ENCODE measurements at places on chromosomes 7 and 10. TPM values are rescaled to one million over a fixed set of nuclear protein-coding genes. Genes with fewer than 3 reads are reported as not detected.

GRCh38 chr10:88008866-88009470 lies 145.5 kb downstream of the PTEN start:
- no peaks in the 10 kb centered on the region for H3K36me3 ChIP-seq
- peaks cover 2% of the 10 kb centered on the region for H3K4me1 ChIP-seq
- no peak for DNase-seq
- no peak overlapping the region for H3K27ac ChIP-seq
- no peaks in the 10 kb centered on the region for H3K27me3 ChIP-seq

- no peaks in the 10 kb centered on the region for H3K4me1 ChIP-seq
- peaks cover 14% of the 10 kb centered on the region for H3K27me3 ChIP-seq
Measured at GRCh38 chr10:575402-576129, 113.9 kb downstream of the DIP2C start.

DNA sequence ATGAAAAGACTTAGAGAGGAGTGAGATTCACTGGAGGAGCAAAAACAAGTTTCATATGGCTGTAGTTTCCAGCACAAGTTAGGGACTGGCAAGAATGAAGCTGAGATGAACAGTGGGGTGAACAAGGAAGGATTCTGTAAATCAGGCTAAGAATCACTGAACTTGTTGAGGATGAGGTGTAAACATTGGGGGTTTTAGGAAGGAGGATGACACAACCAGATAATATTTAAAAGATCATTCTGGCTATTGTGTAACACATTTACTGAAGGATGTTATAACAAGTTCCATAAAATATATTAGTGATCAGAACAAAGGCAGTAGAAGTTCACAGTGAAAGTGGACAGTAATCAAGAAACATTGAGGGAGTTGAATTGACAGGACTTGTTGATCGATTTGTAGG lies 68.9 kb downstream of the CD36 start:
- H3K36me3 ChIP-seq = no peaks in the 10 kb centered on the region
- no peaks in the 10 kb centered on the region for H3K27me3 ChIP-seq
- no peaks in the 10 kb centered on the region for H3K4me1 ChIP-seq
- H3K4me3 ChIP-seq = no peak overlapping the region

- no peak overlapping the region for H3K27ac ChIP-seq
- peaks cover 3% of the 10 kb centered on the region for H3K4me1 ChIP-seq
- H3K4me3 ChIP-seq = no peak overlapping the region
Measured at GRCh38 chr10:58300676-58301075, 31.7 kb downstream of the CISD1 start.

DNA sequence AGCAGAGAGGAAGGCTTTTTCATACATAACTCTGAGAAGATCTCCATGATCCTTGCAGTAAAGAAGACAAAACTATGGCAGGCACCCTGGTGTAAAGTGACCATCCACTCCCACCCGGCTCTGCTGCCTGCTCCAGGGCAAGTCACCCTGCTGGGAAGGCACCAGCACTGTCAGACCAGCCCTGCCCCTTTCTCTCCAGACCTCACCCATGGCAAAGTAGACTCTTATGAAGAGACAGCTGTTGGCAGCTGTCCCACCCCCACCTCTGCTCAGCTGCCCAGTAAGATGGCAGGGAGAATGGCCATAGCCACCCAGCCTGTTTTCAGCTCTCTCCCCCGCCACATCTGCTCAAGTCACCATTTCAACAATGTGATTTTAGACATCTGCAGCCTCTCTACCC lies 8.6 kb upstream of the ZMIZ2 start:
- H3K36me3 ChIP-seq = no peaks in the 10 kb centered on the region
- no peak overlapping the region for H3K4me3 ChIP-seq
- H3K27me3 ChIP-seq = no peaks in the 10 kb centered on the region

GRCh38 chr7:128666200-128666599 lies 5.9 kb upstream of the GARIN1A start:
- no peak for DNase-seq
- H3K36me3 ChIP-seq = peaks cover 12% of the 10 kb centered on the region
- H3K27ac ChIP-seq = no peak overlapping the region
- H3K27me3 ChIP-seq = no peaks in the 10 kb centered on the region

DNA sequence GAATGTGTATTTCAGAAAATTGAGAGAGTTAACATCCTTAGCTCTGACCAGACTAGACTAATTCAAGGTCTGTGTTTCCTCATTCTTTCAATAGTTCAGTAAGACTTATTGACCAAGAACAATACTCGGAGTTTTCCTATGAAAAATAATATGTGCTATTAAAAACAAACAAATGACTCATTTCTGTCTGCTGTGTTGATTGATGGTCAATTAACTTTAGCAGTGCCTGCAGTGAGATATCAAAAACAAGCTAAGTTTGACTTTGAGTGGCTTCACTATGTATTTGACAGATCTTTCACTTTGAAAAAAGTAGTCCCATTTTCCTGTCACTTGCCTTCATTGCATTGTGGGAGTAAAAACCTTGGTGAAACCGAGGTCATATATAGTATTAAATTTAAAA lies 91.0 kb downstream of the GNAT3 start:
- H3K36me3 ChIP-seq = no peaks in the 10 kb centered on the region
- H3K27me3 ChIP-seq = peaks cover 3% of the 10 kb centered on the region
- DNase-seq = no peak
- H3K4me3 ChIP-seq = no peak overlapping the region
- no peak overlapping the region for H3K27ac ChIP-seq

GRCh38 chr10:47340608-47341170 lies 7.5 kb upstream of the RBP3 start:
- no peak overlapping the region for H3K4me3 ChIP-seq
- no peaks in the 10 kb centered on the region for H3K36me3 ChIP-seq
- no peak overlapping the region for H3K27ac ChIP-seq
- peaks cover 10% of the 10 kb centered on the region for H3K27me3 ChIP-seq

DNA sequence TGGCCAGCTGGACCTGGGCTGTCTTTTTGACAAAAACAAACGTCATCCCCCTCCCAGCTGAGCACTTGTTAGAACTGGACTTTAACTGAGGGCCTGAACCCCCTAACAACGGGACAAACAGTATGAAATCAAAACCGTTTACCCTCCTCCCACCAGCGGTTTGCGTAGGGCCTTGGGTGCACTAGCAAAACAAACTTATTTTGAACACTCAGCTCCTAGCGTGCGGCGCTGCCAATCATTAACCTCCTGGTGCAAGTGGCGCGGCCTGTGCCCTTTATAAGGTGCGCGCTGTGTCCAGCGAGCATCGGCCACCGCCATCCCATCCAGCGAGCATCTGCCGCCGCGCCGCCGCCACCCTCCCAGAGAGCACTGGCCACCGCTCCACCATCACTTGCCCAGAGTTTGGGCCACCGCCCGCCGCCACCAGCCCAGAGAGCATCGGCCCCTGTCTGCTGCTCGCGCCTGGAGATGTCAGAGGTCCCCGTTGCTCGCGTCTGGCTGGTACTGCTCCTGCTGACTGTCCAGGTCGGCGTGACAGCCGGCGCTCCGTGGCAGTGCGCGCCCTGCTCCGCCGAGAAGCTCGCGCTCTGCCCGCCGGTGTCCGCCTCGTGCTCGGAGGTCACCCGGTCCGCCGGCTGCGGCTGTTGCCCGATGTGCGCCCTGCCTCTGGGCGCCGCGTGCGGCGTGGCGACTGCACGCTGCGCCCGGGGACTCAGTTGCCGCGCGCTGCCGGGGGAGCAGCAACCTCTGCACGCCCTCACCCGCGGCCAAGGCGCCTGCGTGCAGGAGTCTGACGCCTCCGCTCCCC lies at the start of gene IGFBP1:
IGFBP1 (plus strand) TSS at position 304 of the 808 bp plus-strand sequence; CDS start at position 469, 165 bp downstream.
- no peaks in the 10 kb centered on the region for H3K36me3 ChIP-seq
- H3K27me3 ChIP-seq = peaks cover 55% of the 10 kb centered on the region

- H3K4me1 ChIP-seq = peaks cover 27% of the 10 kb centered on the region
- H3K27me3 ChIP-seq = peaks cover 30% of the 10 kb centered on the region
- no peak overlapping the region for H3K4me3 ChIP-seq
- no peak overlapping the region for H3K27ac ChIP-seq
- H3K36me3 ChIP-seq = no peaks in the 10 kb centered on the region
Measured at GRCh38 chr10:13711291-13711690, 124.5 kb downstream of the PRPF18 start.

GRCh38 chr7:148912151-148912550 lies 28.1 kb upstream of the EZH2 start:
- H3K4me1 ChIP-seq = peaks cover 51% of the 10 kb centered on the region
- peak overlapping the region; percentile 70 for H3K4me3 ChIP-seq
- no peaks in the 10 kb centered on the region for H3K27me3 ChIP-seq
- DNase-seq = no peak
- no peaks in the 10 kb centered on the region for H3K36me3 ChIP-seq

- no peak overlapping the region for H3K4me3 ChIP-seq
- no peaks in the 10 kb centered on the region for H3K36me3 ChIP-seq
- no peak overlapping the region for H3K27ac ChIP-seq
- DNase-seq = no peak
Measured at GRCh38 chr7:112707655-112708054, 82.5 kb downstream of the TMEM168 start.

GRCh38 chr10:89404104-89405047 lies 10.0 kb upstream of the IFIT5 start:
- no peak for DNase-seq
- H3K27ac ChIP-seq = no peak overlapping the region
- peaks cover 15% of the 10 kb centered on the region for H3K4me1 ChIP-seq
- H3K27me3 ChIP-seq = no peaks in the 10 kb centered on the region
- no peak overlapping the region for H3K4me3 ChIP-seq

DNA sequence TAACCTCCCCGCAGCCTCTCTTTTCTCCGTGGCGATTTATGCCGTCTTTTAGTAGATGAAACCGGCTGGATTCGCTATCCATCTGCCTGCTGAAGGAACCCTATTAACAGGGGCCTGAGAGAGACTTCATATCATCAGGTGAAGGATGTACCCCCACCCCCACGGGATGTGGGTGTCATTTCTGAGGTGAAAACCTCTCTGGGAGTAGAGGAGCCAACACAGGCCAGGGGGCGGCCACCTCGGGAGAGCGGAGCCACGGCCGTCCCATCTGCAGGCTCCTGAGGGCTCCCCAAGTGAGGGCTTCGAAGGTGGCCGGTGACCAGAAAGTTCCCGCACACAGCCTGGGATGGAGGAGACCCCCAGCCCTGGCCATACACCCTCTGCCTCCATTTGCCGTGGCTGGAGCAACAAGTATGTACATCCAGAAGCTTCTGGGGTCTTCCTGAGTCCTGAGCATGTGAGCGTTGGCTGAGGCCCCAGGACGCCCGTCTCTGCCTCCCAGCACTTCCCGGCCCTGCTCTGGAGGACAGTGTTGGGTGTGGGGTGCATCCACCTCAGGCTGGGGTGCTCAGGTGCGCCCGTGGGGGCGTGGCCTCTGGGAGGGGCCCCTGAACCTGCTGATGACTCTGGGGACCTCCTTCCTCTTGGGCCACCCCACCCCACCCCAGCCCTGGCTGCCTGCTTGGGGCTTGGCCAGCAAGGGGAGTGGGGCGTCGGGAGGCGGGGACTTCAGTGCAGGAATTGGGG lies 84.7 kb downstream of the NKX6-2 start:
- no peak overlapping the region for H3K4me3 ChIP-seq
- peaks cover 15% of the 10 kb centered on the region for H3K36me3 ChIP-seq
- H3K27me3 ChIP-seq = no peaks in the 10 kb centered on the region
- peaks cover 5% of the 10 kb centered on the region for H3K4me1 ChIP-seq
- DNase-seq = no peak

GRCh38 chr7:140000666-140001268 lies 62.0 kb downstream of the PARP12 start:
- no peaks in the 10 kb centered on the region for H3K27me3 ChIP-seq
- no peaks in the 10 kb centered on the region for H3K36me3 ChIP-seq
- no peak overlapping the region for H3K27ac ChIP-seq
- no peaks in the 10 kb centered on the region for H3K4me1 ChIP-seq
- H3K4me3 ChIP-seq = no peak overlapping the region

- H3K4me3 ChIP-seq = no peak overlapping the region
- no peaks in the 10 kb centered on the region for H3K36me3 ChIP-seq
- no peak for DNase-seq
- no peaks in the 10 kb centered on the region for H3K27me3 ChIP-seq
Measured at GRCh38 chr7:146773506-146773905, 656.9 kb downstream of the CNTNAP2 start.

GRCh38 chr10:62056698-62057097 lies 155.2 kb downstream of the ARID5B start:
- DNase-seq = no peak
- peaks cover 50% of the 10 kb centered on the region for H3K4me1 ChIP-seq
- H3K27me3 ChIP-seq = no peaks in the 10 kb centered on the region
- H3K4me3 ChIP-seq = no peak overlapping the region
- no peak overlapping the region for H3K27ac ChIP-seq

DNA sequence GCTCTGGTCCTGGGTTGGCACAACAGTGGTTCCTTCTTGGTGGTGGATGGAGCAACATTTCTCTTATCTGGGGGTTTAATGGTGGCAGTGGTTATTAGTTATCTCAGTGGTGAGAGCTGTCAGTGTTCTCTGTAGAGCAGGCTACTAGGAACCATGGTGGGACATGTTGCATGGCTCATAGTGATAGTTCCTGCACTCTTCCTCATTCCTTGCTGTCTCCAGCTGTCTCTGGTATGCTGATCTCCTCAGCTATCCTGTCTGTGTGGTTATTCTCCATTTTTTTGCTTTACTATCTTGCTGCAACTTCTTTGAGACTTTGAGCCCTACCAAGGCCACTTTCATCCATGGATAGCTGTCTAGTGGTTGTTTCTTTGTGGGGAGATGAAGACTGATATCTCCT lies 44.0 kb downstream of the CCDC7 start:
- no peaks in the 10 kb centered on the region for H3K27me3 ChIP-seq
- H3K4me3 ChIP-seq = no peak overlapping the region
- no peak overlapping the region for H3K27ac ChIP-seq
- DNase-seq = no peak
- H3K4me1 ChIP-seq = no peaks in the 10 kb centered on the region

DNA sequence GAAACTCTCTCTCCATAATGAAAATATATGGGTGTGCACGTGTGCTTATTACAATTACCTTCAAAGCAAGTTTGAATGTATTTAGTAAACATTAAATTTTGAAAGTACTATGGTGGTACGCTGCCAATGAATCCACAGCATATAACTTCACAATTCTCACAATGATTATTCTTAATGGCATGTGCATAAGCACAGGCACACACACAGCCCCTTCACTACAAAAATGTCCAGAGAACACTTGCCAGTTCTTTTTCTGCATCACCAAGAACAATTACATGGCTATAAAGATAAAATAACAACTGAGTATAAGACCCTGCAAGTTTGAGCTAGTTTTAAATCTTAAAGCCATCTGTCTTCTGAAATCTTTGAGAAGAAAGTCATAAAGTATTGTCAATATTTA lies 22.2 kb downstream of the SGCE start:
- DNase-seq = no peak
- no peak overlapping the region for H3K27ac ChIP-seq
- H3K27me3 ChIP-seq = peaks cover 2% of the 10 kb centered on the region
- no peaks in the 10 kb centered on the region for H3K36me3 ChIP-seq
- H3K4me3 ChIP-seq = no peak overlapping the region
- no peaks in the 10 kb centered on the region for H3K4me1 ChIP-seq

The ST7 gene
- total RNA-seq = 4.6 TPM

The LRIT1 gene
- not detected for total RNA-seq

The ANLN gene
- total RNA-seq = 57.7 TPM

The SLC25A40 gene
- total RNA-seq = 51.6 TPM

The ANAPC16 gene
- 89.2 TPM for total RNA-seq

The CPA4 gene
- total RNA-seq = not detected

The NUTM2D gene
- total RNA-seq = 2.6 TPM

The TDRD1 gene
- total RNA-seq = 0.20 TPM

The GATA3 gene
- total RNA-seq = 49.1 TPM

The TRPV5 gene
- not detected for total RNA-seq

Measured in activated naive CD8-positive, alpha-beta T cell treated with anti-CD3 and anti-CD28 coated beads, Interleukin-2, amount 10 ng/mL, durations not matched to agents 7 days and 5 days (primary cell).